Right lung (tissue), 10 donors: ENCODE measurements at places on chromosomes 1 and 21.

GRCh38 chr1:22775478-22775877 lies 64.8 kb downstream of the EPHB2 start:
- DNase-seq = no peak

GRCh38 chr21:46454142-46454541 lies 4.5 kb upstream of the DIP2A start:
- DNase-seq = no peak

DNA sequence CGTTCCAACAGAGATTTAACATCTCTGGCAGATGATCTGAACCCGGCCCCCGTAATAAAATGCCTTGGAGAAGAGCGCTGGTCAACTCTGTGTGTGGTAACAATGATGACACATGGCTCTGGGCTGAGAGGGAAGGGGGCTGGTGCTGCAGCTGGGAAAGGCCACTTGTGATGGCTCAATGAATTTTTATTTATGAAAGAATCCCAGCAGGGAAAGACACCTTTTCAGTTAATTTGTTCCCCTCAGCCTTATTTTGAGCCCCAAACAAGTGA lies 59.4 kb downstream of the SYT6 start:
- no peak for DNase-seq

- DNase-seq = no peak
Observed at GRCh38 chr21:36499578-36500471, 19.9 kb upstream of the CLDN14 start.

DNA sequence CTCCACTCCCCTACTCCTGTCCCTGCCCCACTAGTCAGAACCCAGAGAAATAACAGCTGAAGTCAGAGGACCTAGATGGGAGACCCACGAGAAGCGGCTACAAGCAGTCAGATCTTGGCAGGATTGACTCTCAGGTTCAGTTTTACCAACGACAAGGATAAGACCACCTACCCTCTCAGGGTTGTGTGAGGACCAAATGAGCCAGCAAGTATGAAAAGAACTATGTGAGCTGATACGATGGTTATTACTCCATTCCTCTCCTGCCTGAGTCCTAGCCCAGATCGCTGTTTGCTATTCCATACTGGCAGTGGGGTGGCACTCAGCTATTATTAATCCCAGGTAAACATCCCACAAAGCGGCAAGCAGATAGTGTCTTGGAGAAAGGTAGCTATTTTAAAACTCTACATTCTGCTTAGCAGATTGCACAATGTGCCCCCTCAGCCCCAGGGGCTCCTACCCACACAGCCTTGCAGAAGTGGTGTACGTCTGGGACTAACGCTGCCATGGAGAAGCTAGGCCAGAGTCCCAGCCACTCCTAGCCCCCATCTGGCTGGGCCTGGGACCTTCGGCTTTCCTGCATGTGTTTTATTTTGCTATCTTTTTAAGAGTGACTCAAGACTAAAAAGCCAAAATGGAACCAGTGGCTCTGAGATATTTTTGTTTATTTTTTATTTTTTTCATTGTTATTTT lies 58.9 kb downstream of the CD46 start:
- no peak for DNase-seq

DNA sequence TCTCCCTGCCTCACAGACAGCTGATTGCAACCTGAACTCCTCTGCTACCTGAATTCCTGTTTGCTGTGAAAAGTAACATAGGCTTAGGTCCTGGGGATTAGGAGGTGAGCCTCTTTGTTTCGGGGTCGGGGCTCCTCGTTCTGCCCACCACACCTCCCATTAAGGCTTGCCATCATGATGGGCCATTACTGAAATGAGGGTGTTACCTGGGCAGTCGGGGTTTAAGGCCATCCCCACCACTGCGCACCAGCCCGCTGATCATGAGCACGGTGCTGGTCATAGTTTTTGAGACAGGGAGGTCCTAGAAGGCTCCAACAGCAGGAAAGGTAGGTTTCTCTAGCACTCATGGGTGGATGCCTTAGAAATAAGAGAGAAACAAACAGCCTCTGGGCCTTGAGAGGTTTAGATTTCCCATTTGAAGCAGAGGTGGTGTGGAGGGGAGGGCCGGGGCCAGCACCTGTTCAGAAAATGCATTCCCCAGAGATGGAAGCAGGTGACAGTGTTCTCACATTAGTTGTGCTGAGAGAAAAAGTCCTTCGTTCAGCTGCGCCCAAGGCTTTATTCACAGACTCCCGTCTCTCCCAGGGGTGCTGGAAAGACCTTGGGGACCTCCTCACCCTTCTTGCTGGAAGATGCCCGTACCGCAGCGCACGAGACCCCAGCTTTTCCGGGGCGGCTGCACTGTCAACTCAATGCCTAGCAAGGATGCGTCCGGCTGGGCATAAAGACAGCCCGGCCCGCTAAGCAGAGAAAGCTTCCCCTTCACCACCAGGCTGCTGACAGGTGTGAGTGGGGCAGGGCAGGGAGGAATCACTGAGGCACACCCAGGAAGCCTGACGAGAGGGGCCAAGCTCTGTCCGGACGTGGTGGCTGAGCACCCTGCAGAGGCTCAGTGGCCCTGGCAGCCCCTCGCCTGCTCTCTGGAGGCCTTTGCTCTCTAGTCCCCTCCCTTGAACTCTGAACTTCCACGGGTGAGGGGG lies 125.5 kb downstream of the PGBD5 start:
- no peak for DNase-seq

- DNase-seq = no peak
Observed at GRCh38 chr1:180208264-180208663, 21.8 kb upstream of the LHX4 start.

GRCh38 chr1:201916649-201917249 lies 28.1 kb downstream of the SHISA4 start:
- DNase-seq = no peak

- DNase-seq = no peak
Observed at GRCh38 chr1:223887747-223888418, 42.1 kb upstream of the TP53BP2 start.

DNA sequence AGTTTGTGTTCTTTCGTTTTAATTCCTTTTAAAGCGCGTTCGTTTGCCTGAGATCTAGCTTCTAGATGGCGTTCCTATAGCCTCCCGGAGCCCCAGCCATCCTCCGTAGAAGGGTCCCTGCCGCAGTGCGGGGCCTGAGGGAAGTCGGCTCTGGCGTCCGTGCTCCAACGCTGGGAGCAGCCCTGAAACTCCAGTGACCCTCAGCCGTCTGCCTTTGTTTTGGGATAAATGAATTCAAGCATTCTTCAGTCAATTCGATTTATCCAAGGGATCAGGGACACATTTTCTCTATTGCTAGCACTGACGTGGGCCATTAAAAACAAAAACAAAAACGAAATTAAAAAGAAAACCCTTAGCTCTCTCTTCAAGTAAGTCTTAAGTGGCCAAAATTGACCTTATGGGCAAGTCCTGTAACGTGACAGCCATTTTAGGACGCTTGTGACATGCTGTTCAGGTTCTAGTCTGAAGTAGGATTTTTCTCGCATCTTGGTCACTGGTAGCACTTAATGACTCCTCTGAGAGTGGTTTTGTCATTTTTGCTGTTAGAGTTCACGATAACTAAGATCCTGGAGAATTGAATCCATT lies 742 bp upstream of the HSPA13 start:
- no peak for DNase-seq

- DNase-seq = no peak
Observed at GRCh38 chr1:15703562-15703961, 19.4 kb downstream of the PLEKHM2 start.

GRCh38 chr1:17067069-17067426 lies 13.2 kb upstream of the SDHB start:
- DNase-seq = no peak

GRCh38 chr1:178483251-178483957 lies 13.4 kb downstream of the CLEC20A start:
- DNase-seq = no peak

DNA sequence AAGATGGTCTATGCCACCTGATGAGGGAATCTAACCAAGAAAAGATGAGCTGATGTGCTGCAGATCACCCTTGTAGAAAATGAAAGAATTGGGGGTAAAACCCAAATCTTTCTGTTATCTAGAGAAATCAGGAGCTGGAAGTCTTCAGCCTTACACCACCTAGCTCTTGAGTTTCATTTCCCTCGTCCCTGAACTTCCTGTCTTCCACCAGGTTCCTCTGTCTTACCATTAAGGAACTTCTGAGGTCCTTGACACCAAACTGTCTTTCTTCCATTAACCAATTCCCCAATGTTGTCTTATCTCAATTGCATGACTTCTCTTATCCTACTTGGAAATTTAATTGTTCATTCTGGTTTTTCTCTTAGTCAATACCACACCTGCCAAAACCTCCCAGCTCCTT lies 31.5 kb downstream of the LPAR3 start:
- no peak for DNase-seq

- DNase-seq = peak; percentile 63
Observed at GRCh38 chr1:176033881-176034280, 173.2 kb downstream of the COP1 start.

DNA sequence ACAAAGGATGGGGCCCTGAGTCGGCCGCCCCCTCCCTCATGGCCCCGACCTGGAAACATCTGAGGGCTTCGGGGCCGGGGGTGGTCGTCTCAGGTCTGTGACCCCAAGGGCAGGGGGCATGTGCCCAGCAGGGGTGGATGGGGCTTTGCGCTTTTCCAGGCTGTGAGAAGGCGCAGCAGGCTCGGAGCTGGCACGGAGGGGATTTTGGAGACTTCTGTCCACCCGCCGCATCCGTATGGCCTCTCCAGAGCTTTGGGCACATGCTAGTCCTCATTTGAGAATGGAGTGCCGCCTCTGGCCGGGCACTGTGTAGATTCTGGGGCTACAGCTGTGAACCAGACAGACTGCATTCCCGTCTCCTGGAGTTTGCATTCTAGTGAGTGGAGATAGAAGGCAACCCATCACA lies 66.1 kb upstream of the WNT4 start:
- no peak for DNase-seq

GRCh38 chr21:17900281-17900989 lies 81.3 kb upstream of the C21orf91 start:
- DNase-seq = no peak

- no peak for DNase-seq
Observed at GRCh38 chr1:158025576-158026230, 32.3 kb downstream of the KIRREL1 start.
